HS-27A (cell line): ENCODE measurements at places on chromosomes 3 and 15.

- no peak for DNase-seq
Measured at GRCh38 chr15:63066272-63066671, 23.7 kb downstream of the TPM1 start.

DNA sequence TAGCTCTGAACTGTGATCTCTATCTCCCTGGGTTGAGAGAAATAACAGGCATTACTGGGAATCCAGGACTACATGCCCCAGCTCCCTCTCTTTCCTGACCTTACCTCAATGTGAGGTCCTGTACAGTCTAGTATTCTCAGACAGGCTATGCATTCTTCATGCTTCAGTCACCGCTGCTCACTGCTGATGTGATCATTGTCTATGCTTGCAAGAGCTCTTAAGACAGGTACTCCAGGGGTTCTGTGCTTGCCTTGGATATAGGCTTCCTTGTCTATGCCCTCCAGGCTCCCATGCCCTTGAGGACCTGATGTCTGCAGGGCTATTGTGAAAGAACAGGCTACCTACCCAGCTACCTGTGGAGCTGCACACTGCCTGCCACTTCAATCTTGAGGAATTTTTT lies 183.6 kb downstream of the MBNL1 start:
- no peak for DNase-seq

- no peak for DNase-seq
Measured at GRCh38 chr3:72804361-72804760, 43.9 kb downstream of the SHQ1 start.

DNA sequence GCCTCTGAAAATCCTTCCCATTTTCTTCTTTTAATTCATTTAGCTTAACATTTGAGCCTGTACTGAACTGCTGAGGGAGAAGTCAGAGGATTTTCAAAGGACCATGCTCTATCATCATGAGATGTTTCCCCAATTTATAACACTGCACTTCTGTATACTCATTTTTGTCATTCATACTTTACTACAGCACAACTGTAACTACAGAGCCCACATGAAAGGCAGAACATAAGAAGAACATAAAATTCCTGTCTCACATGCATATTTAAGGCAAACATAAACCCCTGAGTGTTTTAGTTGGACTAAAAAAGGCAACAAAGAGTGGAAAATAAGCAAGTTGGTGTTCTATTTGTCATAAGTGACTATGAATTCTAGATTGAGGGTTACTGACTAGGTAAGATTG lies 237.7 kb upstream of the ARPP21 start:
- no peak for DNase-seq

DNA sequence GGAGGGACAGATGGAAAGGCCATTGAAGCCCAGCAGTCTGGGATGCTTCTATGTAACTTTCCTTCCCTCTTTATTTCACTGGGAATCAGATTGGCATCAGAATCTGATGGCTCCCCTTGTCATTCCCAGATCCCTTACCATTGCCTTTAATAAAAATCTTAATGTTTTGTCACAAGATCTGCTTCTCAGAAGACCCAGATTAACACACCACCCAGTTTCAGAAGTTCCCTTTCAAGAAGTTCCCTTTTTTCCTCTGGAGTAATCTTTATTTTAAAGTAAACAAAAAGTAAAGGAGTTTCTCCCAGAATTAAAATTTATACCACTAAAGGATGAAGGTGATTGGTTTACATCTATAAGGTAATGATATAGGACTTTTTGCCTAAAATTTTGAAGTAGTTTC lies 76.4 kb downstream of the UBR1 start:
- DNase-seq = no peak

DNA sequence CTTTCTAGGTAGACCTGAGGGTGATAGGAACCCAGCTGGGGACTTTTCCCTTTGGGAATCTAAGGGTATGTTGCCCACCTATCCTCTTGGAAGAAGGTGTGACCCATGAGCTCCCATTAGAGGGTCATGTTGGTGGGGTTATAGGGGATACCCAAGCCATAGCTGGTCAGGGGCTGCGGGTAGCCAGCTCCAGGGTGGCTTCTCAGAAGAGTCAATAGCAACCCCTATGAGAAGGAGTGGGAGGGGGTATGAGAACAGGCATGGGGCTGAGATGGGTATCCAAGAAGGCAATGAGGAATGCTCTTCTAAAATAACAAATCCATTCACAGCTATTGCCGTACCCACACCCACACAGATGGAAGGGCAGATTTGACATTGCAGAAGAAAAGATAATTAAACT lies 217.8 kb downstream of the UACA start:
- DNase-seq = no peak

- DNase-seq = no peak
Measured at GRCh38 chr3:124483915-124484470, 246.3 kb upstream of the UMPS start.

- DNase-seq = no peak
Measured at GRCh38 chr15:88841236-88841635, 38.0 kb downstream of the ACAN start.

- no peak for DNase-seq
Measured at GRCh38 chr3:155504682-155505081, 211.2 kb upstream of the STRIT1 start.

GRCh38 chr15:96345560-96346399 lies 15.3 kb downstream of the NR2F2 start:
- DNase-seq = no peak

- no peak for DNase-seq
Measured at GRCh38 chr3:60076331-60076730, 1026.5 kb upstream of the CFAP20DC start.
